ENCODE measurements at places on chromosomes 3 and 15. TPM values are rescaled to one million over a fixed set of nuclear protein-coding genes. Genes with fewer than 3 reads are reported as not detected.
A peak's percentile ranks its signal among the peaks of the same experiment; 100 is the strongest.

- H3K27ac ChIP-seq: no peak within 1 kb of the TSS
- no peak within 1 kb of the TSS for H3K4me3 ChIP-seq
- peaks cover 5% of the 10 kb centered on the region for H3K36me3 ChIP-seq
- H3K27me3 ChIP-seq: no peaks in the 10 kb centered on the region
- DNase-seq: no peak
Observed at GRCh38 chr3:121660356-121661171, at the start of gene HCLS1. HCLS1 (minus strand) TSS chr3:121660903; CDS start chr3:121658347, 2,556 bp downstream.

GRCh38 chr15:33026614-33027013 is 167.9 kb downstream of the FMN1 start:
- no peaks in the 10 kb centered on the region for H3K27me3 ChIP-seq
- peaks cover 2% of the 10 kb centered on the region for H3K4me1 ChIP-seq
- H3K27ac ChIP-seq: no peak overlapping the region

- H3K27me3 ChIP-seq: no peaks in the 10 kb centered on the region
- peaks cover 7% of the 10 kb centered on the region for H3K4me1 ChIP-seq
- no peak for DNase-seq
- no peaks in the 10 kb centered on the region for H3K36me3 ChIP-seq
- H3K27ac ChIP-seq: no peak overlapping the region
Observed at GRCh38 chr15:85837011-85837433, 42.3 kb upstream of the KLHL25 start.

GRCh38 chr3:186646841-186647240 is 6.6 kb downstream of the FETUB start:
- H3K27me3 ChIP-seq: no peaks in the 10 kb centered on the region
- peaks cover 7% of the 10 kb centered on the region for H3K4me1 ChIP-seq
- DNase-seq: no peak
- no peak overlapping the region for H3K27ac ChIP-seq
- no peaks in the 10 kb centered on the region for H3K36me3 ChIP-seq
- H3K4me3 ChIP-seq: no peak overlapping the region

DNA sequence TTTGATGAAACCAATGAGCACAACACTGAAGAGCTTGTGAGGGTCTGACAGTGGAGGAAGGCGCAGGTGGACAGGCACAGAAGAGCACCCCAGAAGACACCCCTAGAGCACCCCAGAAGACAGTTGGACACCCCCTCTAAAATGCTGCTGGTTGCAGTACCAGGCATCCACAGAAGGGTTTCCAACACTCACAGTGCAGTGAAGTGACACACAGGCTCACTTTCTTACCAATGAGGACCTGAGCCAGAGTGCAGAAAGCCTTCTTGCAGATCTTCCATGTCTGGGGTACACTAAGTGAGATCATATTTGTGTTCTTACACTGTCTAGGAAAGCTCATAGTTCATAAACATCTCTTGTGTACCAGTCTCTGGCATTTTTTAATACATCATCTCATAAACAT is 27.6 kb downstream of the CCNL1 start:
- no peak for DNase-seq
- H3K36me3 ChIP-seq: no peaks in the 10 kb centered on the region

- H3K36me3 ChIP-seq: peaks cover 4% of the 10 kb centered on the region
- no peaks in the 10 kb centered on the region for H3K27me3 ChIP-seq
- H3K4me1 ChIP-seq: no peaks in the 10 kb centered on the region
- no peak for DNase-seq
Observed at GRCh38 chr3:141530415-141530768, 43.6 kb downstream of the RASA2 start.

DNA sequence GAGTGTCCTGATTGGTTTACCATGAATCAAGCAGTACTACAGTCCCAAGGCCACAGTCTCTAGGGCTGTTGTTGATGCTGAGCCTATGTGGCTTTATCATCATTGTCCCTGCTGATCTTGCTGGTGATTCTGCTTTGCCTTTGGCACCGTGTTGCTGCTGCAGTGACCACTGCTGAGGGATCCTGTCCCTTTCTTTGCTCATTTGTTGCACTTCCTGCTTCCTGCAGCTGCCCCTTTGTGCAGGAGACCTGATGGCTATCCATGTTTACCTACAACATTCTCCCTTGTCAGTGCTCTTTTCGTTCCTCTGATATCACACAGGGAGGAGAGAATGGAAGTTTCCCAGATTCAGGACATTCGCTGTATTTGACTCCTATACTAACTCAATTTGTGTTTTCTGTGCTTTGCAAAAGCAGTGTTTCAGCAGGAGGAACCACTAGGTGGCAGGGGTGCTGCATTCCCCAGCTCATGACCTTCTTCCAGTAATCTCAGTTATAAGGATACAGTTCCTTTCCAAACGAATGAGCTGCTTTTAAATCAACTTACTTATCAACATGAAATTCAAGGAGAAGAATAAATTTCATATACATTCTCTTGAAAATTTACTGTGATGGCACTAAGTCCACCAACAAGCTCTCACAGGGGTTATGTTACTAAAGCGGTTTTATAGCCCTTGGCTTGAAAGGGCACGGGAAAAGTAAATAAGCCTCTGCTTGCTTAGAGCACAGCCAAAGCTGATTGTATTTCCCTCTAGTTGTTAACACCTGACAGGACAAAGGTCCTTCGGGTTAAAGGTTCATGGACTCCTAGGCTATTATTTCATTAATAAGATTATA is 9.7 kb upstream of the THUMPD3 start:
- H3K4me1 ChIP-seq: peaks cover 8% of the 10 kb centered on the region
- DNase-seq: peak; percentile 68
- peak overlapping the region; percentile 57 for H3K27ac ChIP-seq
- no peak overlapping the region for H3K4me3 ChIP-seq
- H3K36me3 ChIP-seq: no peaks in the 10 kb centered on the region
- no peaks in the 10 kb centered on the region for H3K27me3 ChIP-seq

DNA sequence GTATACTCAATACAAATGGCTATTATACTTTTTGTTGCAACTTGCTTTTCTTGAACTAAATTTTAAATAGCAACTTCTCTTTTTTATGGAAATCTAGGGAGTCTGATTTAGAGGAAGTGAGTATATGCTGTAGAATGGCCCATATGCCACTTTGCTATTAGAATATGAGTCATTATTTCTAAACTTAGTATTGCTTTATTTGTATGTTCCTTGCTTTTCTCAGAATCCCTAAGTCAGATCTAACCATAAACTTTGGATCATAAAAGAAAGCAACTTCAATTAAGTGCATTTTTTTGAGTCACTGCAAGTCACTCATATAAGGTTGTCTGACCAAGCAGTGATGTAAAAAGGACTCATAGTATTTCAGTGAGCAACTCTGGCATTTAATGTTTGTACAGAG is 17.5 kb upstream of the SPTSSB start:
- no peaks in the 10 kb centered on the region for H3K4me1 ChIP-seq
- H3K27me3 ChIP-seq: no peaks in the 10 kb centered on the region
- H3K36me3 ChIP-seq: no peaks in the 10 kb centered on the region
- H3K27ac ChIP-seq: no peak overlapping the region
- no peak for DNase-seq
- no peak overlapping the region for H3K4me3 ChIP-seq

DNA sequence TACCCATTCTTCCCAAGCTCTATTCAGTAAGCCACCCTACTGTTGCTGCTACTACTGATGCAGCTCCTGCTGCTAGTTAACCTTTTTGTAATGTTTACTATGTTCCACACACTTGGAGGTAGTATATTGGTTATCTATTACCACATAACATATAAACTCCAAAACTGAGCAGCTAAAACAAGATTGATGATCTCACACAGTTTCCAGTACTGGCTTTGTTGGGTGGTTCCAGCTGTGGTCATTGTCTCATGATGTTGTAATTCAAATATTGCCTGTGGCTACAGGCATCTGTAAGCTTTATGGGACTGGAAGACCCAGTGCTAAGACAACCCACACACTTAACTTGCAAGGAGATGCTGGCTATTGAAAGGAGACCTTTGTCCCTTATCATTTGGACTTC is 556.2 kb upstream of the SUCLG2 start:
- no peaks in the 10 kb centered on the region for H3K4me1 ChIP-seq
- no peak overlapping the region for H3K4me3 ChIP-seq
- H3K27ac ChIP-seq: no peak overlapping the region
- no peak for DNase-seq
- H3K36me3 ChIP-seq: no peaks in the 10 kb centered on the region

DNA sequence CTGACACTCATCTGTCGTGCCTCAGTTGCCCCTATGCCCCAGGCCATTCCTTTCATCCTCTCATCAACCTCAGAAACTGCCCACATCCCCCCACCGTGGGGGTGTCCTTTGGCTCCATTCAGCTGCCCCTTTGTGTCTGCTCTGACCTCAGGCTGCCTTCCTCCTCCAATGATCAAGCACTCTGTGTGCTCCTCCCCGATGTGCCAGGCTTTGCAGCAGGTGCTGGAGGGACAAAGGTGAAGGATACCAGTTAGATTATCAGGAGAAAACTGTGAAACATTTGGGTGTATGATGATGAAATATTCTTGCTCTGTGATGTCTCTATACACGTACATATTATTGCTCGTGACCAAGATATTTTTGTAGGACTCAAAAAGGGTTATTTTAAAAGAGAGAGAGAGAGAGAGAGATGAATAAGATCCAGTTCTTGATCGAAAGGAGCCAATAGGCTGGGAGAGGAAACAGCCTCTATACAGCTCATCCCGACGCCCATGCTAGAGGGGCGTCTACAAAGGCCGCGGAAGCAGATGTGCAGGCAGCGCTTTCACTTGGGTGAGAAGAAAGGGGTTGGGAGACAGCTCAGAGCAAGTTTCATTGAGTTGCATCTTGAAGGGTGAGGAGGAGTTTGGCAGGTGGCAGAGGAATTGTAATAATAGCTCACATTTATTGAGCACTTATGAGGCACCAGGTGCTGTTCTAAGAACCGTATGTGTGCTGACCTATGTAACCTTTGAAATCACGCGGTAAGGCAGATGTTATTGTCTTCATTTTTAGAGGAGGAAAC is 28.3 kb upstream of the ADCY5 start:
- H3K4me1 ChIP-seq: no peaks in the 10 kb centered on the region
- no peak for DNase-seq
- H3K36me3 ChIP-seq: no peaks in the 10 kb centered on the region
- H3K4me3 ChIP-seq: no peak overlapping the region
- H3K27me3 ChIP-seq: 0 out of 2 replicates have a peak, but pooled peaks cover 2% of the 10 kb centered on the region

GRCh38 chr3:193207290-193208273 is 33.4 kb upstream of the PLAAT1 start:
- H3K27ac ChIP-seq: no peak overlapping the region
- H3K4me3 ChIP-seq: no peak overlapping the region
- DNase-seq: no peak
- no peaks in the 10 kb centered on the region for H3K27me3 ChIP-seq

- H3K4me3 ChIP-seq: no peak overlapping the region
- no peak for DNase-seq
- no peaks in the 10 kb centered on the region for H3K27me3 ChIP-seq
- peaks cover 5% of the 10 kb centered on the region for H3K36me3 ChIP-seq
- H3K27ac ChIP-seq: no peak overlapping the region
- H3K4me1 ChIP-seq: no peaks in the 10 kb centered on the region
Observed at GRCh38 chr15:62717496-62717895, 325.1 kb upstream of the TPM1 start.

DNA sequence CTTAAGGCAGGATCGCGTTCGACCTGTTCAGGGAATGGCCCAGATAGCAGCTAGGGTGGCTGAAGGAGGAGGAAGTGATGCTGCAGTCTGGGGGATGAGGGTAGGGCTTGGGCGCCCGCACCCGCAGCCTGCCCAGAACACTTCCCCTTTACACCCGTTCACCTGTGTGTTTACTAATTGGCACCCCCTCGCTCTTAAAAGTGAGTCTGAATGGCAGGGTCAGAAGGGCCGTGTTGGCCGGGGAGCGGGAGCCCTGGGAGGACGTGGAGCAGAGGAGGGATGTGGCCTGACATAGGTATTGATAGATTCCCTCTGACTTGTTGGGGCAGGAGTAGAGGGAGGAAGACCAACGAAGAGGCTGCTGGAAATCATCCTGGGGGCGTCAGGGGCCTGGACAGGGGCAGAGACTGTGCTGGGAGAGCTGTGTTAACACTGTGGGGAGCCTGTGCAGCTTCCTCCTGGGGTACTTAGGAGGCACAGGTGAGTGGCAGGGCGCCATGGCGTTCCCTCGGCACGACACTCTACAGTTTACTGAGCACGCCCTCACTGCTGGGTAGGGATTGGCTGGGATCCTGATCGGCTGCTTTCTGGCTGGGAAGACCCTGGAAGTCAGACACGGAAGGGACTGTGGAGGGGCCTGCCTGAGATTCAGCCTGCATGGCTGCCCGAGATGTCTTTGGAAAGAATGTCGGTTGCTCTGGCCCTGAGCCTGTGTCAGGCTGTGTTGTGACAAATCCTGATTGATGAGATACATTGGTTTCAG is 51.7 kb downstream of the SLC6A6 start:
- no peak overlapping the region for H3K4me3 ChIP-seq
- peaks cover 3% of the 10 kb centered on the region for H3K4me1 ChIP-seq

DNA sequence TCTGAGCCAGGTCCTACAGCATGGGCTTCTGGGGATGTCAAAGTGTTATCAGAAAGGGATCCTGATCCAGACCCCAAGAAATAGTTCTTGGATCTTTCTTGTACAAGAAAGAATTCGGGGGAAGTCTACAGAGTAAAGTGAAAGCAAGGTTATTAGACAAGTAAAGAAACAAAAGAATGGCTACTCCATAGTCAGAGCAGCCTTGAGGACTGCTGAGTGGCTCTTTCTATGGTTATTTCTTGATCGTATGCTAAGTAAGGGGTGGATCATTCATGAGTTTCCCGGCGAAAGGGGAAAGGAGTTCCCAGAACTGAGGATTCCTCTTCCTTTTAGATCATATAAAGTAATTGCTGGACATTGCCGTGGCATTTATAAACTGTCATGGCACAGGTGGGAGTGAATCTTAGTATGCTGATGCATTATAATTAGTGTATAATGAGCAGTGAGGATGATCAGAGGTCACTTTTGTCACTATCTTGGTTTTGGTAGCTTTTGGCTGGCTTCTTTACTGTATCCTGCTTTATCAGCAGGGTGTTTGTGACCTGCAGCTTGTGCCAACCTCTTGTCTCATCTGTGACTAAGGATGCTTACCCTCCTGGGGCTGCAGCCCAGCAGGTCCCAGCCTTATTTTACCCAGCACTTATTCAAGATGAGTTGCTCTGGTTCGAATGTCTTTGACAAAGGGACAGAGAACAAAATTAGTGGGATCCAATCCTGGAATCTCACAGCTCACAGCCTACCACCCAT is 41.0 kb downstream of the CRYGS start:
- no peak overlapping the region for H3K4me3 ChIP-seq
- H3K27me3 ChIP-seq: no peaks in the 10 kb centered on the region
- no peaks in the 10 kb centered on the region for H3K36me3 ChIP-seq

Gene SPATA16
- not detected for total RNA-seq

Gene ZNF445
- total RNA-seq: 24.8 TPM

Gene ROBO1
- 62.7 TPM for total RNA-seq
